Spleen (tissue), 13 donors: ENCODE measurements at places on chromosomes 12 and 14.

DNA sequence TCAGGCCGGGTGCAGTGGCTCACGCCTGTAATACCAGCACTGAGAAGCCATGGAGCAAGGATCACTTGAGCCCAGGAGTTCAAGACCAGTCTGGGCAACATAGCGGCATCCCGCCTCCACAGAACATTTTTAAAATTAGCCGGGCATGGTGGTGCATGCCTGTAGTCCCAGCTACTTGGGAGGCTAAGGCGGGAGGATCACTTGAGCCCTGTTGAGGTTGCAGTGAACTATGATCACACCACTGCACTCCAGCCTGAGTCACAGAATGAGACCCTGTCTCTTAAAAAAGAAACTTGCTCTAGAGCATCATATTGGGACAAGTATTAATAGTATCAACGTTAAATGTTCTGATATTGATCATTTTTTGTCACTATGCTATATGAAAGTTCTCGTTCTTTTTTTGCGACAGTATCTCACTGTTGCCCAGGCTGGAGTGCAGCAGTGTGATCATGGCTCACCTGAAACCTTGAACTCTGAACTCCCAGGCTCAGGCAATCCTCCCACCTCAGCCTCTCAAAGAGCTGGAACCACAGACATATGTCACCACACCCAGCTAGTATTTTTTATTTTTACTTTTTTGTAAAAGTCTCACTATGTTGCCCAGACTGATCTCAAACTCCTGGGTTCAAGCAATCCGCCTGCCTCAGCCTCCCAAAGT, 47.7 kb downstream of the CCDC85C start:
- no peak for DNase-seq

GRCh38 chr12:82174383-82174782, 183.8 kb downstream of the CCDC59 start:
- DNase-seq, result no peak

- DNase-seq, result no peak
Observed at GRCh38 chr12:29795715-29796114, 12.0 kb upstream of the TMTC1 start.

DNA sequence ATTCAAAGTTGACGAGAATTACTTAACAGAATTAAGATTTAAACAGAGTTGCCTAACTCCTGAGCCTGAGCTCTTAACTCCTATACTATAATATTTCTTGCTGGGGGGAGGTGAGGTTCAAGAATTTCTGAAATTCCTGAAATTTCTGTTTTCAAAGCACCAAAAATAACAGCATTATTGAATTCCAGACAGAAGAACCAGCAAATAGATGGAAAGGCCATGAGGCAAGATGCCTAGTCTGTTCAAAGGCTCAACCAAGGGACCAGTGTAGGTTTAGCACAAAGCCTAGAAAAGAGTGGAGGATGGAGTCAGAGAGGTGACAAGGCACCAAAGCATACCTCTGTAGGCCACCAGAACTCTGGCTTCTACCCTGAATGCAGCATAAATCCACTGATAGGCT, 76.4 kb downstream of the PPP1R12A start:
- no peak for DNase-seq

GRCh38 chr12:50504798-50505674, at the start of gene DIP2B:
TSS of gene DIP2B (plus strand) at chr12:50504985. CDS start at chr12:50505141, 156 bp downstream.
- DNase-seq, result peak; percentile 99

DNA sequence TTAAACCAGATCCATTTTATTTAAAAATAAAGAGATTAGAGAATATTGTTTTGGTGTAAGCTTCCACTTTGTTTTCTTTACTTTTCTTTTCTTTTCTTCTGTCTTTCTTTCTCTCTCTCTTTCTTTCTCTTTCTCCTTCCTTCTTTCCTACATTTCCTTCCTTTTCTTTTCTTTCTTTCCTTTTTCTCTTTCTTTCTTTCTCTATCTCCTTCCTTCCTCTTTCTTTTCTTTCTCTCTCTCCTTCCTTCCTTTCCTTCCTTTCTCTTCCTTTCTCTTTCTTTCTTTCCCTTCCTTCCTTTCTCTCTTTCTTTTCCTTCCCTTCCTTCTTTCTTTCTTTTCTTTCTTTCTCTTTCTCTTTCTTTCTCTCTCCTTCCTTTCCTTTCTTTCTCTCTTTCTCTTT, 100.8 kb downstream of the TMTC3 start:
- no peak for DNase-seq

GRCh38 chr12:117552971-117553370, 191.5 kb upstream of the NOS1 start:
- no peak for DNase-seq

GRCh38 chr14:75350505-75351060, 72.0 kb downstream of the FOS start:
- DNase-seq, result no peak

GRCh38 chr12:96255077-96255476, 60.9 kb downstream of the ELK3 start:
- DNase-seq, result no peak

DNA sequence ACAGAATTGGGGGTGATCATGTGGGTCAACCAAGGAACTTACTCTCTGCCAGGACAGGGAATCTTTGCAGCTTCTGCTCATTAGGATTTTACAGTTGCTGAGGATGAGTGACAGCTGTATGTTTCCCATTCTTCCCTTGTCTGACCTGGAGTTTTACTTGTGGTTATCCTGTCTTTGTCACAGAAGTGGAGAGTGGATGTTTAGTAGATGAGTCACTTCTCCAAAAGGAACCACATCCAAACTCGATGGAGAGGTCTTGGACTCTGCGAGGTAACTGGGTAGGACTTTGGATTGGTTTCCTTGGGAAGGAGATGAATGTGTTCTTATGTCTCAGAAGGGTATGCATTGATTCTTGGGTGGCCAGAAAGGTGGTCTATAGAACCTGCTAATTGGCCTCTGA, 53.8 kb upstream of the USP44 start:
- no peak for DNase-seq

- DNase-seq, result no peak
Observed at GRCh38 chr12:82968631-82969367, 282.1 kb downstream of the TMTC2 start.

DNA sequence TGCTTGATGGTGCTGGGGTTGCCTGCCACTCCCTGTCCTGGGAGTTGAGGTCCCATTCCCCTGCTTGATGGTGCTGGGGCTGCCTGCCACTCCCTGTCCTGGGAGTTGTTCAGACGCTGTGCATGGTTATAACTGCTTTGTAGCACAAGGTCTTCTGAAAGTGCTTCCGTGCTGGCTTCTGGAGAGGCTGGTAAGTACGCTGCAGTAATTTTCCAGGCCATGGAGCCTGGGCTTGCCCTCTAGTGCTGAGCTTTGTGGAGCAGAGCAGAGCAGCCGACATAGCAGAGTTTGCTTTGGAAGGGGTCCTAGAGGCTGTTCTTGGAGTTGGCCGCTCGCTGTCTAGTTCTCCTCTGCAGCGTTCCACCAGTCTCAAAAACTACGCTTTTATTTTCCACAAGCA, 6.3 kb downstream of the B4GALNT3 start:
- DNase-seq, result no peak

DNA sequence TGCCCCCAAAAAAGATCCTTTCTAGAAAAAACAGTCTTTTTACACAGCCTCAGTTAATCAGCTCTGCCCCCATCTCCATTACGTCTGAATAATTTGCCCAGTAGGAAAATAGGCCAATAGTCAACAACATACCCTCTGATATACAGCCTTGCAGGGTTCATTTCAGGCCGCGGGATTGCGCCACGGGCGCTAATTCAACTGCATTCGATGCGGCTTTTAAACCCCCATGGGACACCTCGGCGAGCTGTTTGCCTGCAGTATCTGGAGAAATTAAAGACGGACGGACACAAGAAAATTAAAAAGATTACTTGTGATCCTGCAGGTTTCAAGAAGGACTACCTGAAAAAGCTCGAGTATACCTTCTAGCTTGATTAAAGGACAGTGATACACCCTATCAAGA, 36.1 kb downstream of the ERP29 start:
- no peak for DNase-seq

GRCh38 chr14:49173765-49174373, 412.3 kb downstream of the RPS29 start:
- no peak for DNase-seq

DNA sequence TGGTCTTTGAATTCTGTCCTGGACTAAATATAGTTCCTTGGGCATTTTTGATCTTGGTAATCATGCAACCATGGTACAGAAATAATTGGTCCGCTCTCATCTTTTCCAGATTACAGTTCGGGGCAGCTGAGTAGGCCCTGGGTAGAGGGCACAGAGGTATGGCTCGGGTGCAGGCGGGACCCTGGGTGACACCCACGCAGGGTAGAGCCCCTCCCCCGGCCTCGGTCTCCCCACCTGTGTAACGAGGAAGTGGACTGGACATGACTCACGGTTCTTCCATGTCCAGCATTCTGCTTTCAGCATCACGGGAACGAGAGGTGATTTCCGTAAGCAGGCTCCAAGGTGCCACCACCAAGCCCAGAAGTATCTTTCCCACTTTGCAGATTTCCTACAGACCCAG, 91.0 kb upstream of the DIO3 start:
- peak; percentile 39 for DNase-seq

GRCh38 chr14:104284107-104284592, 145.8 kb downstream of the KIF26A start:
- DNase-seq, result peak; percentile 56

- no peak for DNase-seq
Observed at GRCh38 chr14:100488057-100488456, 99.2 kb downstream of the BEGAIN start.

DNA sequence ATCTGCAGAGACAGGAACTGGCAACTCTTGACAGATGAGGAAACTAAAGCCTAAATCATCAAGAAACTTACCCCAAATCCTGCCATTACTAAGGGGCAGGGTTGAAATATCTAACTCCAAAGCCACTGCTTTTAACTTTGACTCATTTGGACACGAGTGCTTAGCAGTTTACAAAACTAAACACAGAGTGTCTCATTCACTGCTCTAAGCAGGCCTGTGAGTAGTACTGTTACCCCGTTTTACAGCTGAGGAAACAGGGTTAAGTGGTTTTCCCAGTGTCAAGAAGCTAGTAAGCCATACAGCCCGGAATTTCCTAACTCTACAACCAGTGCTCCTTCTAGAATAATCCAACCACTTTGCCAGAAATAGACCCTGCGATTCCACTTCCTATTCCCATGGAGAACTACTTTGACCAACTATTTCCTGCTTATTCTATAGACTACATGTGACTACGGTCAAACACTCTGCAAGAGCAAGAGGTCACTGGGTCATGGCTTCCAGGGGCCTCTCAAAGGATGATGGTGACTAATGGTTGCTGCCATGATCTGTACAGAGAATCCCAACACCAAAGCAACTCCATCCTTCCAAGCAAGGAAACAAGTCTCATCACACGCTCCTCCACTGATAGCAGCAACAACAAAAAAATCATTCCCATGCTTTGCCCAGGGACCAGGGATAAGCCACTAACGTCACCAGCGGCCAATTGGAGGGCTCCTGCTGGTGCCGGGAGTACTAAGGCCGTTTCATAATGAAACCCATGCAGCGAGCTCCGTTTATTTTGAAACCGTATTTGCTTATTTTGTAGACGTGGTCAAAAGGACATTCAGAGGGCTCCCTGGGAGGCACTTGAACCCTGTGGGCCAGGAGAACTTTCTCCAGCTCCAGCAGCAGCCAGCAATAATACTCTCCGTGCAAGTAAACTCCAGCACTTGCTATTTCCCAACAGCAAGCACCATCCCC, 56.3 kb downstream of the NUAK1 start:
- no peak for DNase-seq

GRCh38 chr14:98997526-98998205, 274.3 kb downstream of the BCL11B start:
- DNase-seq, result no peak

- no peak for DNase-seq
Observed at GRCh38 chr12:46154221-46154985, 114.4 kb downstream of the SLC38A1 start.

- DNase-seq, result no peak
Observed at GRCh38 chr12:124125203-124125871, 152.3 kb downstream of the ZNF664 start.

- no peak for DNase-seq
Observed at GRCh38 chr14:63465347-63465746, 77.8 kb downstream of the PPP2R5E start.

GRCh38 chr12:92717202-92717601, 14.4 kb downstream of the PLEKHG7 start:
- no peak for DNase-seq

GRCh38 chr14:28571636-28572035, 195.0 kb upstream of the FOXG1 start:
- no peak for DNase-seq

GRCh38 chr12:59973515-59973914, 377.7 kb downstream of the SLC16A7 start:
- no peak for DNase-seq

GRCh38 chr14:102516531-102517391, 7.2 kb upstream of the ANKRD9 start:
- DNase-seq, result peak; percentile 93

DNA sequence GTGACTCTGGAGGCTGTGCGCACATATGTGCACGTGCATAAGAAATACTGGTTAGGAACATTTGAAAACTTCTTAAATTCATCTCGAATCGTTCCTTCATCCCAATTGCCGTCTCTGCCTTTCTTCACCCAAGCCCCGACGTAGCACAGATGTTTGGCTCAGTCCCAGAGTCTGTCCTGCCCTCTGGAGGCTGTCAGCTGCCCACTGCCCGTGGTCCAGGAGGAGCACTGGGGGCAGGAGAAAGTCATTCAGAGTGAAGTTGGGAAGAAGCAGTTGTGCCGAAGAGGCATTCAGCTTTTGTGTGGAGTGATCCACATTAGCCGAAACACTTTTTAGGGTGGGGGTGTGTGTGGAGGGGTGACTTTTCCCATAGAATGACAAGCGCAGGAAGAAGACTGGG, 124.9 kb downstream of the TSPAN9 start:
- DNase-seq, result no peak

DNA sequence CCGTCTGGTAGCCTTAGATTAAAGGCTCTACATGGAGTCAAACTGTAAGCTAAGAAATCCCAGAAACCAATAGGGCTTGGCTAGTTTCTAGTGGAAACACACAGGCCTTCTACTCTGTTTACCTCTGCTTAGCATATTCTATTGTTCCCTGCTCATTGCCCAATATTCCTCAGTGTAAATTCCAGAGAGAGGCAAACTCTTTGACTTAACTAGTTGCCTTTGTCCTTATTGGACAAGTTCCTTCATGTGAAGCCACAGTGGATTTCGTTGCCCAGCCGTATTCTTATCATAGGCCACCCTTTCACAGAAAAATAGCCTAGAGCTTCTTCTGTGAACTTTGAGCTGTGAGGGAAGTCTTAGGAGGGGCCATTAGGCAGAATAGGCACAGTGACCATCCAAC, 186.1 kb downstream of the PLCZ1 start:
- DNase-seq, result no peak

- DNase-seq, result peak; percentile 61
Observed at GRCh38 chr12:120085920-120086645, 30.5 kb downstream of the RAB35 start.

DNA sequence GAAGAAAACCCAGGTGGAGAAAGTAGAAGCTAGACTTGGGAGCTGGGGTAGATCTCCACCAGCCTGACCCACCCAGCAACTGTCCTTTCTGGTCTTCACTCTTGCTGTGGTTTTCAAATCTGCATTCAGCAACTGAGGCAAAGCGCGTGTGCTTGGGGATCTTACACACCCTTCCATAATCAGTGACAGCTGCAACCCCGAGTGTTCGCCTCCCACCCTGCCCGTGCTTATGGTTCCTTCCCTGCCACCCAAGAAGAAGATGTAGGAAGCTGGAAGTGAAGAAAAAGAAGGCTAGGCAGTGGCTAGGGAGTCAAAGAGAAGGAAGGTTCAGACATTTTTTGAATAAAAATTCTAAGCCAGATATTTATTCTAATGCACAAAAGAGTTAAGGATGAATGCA, 162.6 kb upstream of the CCND2 start:
- no peak for DNase-seq
